Progenitor cell of endocrine pancreas (in vitro differentiated cells): ENCODE measurements at places on chromosomes 13 and 19. TPM values are rescaled to one million over a fixed set of nuclear protein-coding genes. Genes with fewer than 3 reads are reported as not detected.

The NPAS1 gene
- total RNA-seq: 2.2 and 2.4 TPM in 2 replicates

The ZNF415 gene
- 13.6 and 18.1 TPM in 2 replicates for total RNA-seq

The LMTK3 gene
- 11.4 and 12.7 TPM in 2 replicates for total RNA-seq

DNA sequence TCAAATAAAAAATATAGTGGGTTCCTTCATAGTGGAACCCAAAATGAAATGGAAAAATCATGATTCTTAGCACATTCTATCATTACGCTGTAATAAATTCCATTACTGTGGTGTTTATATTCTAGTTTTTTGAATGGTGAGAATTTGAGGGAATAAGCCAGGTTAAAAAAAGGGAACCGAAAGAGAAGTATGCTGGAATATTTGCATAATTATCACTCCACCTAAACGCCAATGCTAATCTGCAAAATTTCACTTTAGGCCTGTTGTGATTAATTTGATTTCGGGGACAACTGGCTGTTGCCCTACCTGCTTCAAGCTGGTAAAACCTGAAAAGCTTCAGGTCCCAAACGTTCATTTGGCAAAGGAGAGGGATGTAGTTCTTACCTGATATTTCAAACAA, 32.1 kb upstream of the SCEL start:
- DNase-seq: no peak

DNA sequence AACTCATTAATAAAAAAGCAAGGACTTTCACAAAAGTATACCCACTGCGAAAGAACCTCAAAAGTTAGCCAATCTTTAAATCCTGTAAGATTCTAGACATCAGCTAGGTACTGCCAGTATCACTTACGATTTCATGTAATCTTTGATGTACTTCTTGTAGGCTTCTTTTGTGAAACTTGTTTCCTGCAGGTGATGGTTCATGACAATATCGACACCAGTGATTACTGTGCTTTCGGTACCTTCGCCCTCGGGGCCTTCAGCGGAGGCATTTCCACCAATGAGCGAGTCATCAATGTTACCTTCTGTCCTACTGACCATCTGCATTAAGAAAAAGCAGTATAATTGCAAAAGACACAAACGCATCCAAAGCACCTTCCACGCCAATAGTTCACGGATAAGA, 1.1 kb downstream of the TPT1 start:
- no peak for DNase-seq

DNA sequence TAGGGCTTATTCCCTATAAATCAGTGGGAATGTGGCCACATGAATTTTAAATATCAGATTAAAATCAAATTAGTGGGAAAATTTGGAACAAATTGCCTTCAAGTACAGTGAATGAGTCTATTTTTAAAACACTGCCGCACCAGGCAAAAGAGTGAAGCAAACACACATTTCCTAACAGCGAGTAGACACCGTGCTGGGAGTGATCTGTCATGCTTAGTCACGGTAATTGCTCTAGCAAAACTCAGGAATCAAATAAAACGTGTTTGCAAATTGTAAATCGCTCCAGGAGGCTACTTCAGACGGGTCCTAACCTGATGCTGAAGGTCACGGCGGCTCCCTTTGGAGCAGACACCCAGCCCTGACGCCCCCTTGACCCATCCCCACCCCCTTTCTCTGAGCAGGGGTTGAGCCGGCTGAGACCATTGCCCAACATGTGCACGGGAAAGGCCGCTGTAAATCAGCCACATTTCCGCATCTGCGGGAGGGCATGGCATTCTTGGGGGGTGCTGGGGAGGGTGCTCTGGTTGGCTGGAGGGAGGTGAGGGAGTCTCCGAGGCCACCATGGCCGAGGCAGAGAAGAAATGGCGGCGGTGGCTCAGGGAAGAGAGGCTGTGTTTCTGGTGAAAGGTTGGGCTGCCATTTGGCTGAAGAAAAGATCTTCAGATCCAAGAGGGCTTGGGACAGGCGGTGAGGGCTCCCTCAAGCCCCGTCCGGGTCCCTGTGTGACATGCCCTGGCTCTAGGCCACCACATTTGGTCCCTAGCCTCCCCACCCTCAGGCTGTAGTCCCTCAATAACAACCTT, 8.9 kb downstream of the CEBPA start:
- no peak for DNase-seq
